SHP77 treated with DMSO at 0.1 percent for 48 hours (cell line): ENCODE measurements at places on chromosomes 16 and 17.

DNA sequence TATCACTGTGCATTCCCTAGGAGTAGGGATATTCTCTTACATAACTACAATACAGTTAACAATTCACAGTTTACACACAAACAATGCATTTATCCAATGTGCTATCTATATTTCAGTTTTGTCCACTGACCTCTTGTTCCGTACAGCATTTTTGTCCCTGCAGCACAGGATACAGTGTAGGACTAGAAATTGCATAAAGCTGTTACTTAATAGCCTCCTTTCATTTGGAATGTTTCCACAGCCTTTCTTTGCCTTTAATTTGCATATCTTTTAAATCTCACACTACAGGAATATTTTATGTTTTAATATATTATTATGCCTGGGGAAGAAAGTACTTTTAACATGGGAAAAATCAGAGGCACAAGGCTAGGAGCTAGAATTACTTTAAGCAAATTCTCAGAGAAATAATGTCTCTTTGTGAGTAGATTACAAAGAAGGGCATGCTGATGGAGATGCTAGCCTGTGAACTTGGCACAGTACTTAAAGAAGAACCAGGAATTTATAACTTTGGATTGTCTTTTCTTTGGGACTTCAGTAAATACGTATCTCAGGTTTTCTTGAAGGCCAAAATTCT lies 144.3 kb downstream of the ITFG1 start:
- DNase-seq = no peak

- no peak for DNase-seq
Measured at GRCh38 chr17:9439851-9440250, 135.8 kb downstream of the STX8 start.

DNA sequence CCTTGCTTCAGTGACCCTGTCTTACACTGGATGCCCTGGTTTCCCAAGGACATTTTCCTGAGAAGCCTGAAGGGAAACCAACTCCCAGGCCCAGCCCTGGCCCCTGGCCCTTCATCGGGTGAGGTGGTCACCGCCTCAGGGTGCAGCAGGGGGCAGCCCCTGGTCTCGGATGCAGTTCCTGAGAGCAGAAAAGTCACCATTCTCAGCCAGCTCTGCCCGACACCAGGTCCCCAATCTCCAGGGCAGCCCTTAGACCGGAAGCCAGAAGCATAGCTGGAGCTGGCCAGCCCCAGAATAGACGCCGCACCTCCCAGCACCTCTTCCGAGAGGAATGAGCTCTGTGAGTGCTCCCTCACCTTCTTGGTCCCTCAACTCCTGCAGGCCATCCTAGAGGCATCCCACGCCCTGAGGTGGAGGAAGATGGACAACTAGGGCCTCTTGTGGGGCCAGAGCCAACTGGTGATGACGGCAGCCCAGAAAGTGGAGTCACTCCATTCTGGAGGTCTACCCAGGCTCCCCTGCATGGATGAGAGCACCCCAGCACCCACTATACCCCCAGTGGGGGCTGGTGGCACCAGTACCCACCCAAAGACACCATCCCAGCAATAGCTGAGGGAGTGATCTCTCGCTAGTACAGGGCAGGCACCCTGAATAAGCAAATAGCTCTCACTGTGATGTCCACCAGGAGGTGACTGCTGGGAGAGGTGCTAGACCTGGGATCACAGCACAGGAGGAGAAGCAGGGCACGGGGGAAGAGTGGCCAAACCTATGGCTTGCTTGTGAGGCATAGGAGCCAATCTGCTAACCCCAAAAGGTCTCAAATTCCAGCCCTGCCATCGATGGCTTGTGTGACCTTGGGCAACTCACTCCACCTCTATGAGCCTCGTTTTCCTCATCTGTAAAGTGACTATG lies 56.2 kb downstream of the TK2 start:
- no peak for DNase-seq

GRCh38 chr17:78041386-78042179 lies 83.1 kb downstream of the TNRC6C start:
- no peak for DNase-seq

GRCh38 chr16:72159801-72160200 lies 12.2 kb downstream of the PMFBP1 start:
- no peak for DNase-seq

GRCh38 chr16:548586-548985 lies 11.6 kb upstream of the PRR35 start:
- DNase-seq = no peak

DNA sequence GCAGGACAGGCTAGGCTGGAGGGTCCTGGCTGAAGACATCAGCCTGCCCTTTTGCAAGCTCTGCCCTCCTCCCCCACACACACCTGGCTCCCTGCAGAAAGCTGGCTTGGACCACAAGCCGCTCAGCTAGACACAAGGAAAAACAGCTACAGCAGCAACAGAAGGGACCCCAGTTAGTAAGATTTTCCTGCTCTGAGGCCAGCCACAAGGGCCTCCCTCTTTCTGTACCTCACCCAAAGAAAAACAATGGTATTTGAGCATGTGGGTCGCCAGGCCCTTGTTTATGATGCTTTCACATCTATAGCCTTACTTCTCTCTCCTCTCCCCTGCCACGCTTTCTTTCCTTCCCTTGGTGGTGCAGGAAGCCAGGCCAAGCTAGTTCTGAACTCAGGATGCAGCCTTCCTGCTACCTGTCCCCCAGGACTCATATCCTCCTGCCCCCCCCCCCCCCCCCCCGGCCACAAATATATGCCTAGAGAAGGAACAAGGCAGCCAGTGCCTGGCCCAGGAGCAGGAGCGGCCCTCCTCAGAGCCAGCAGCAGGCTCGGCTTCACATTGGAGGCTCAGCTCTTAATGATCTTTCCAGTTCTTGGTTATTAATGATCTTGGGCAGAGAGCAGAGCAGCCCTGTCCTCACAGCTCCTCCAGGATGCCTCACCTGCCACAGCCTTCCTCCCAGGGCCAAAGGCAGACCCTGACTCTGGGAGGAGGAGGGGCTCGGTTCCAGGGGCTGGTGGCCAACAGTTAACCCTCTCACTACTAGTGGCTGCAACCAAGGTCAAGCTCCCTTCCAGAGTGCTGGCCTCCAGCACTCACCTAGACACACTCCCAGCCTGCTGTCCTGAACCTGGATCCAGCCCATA lies 19.5 kb downstream of the GRIN2C start:
- no peak for DNase-seq

DNA sequence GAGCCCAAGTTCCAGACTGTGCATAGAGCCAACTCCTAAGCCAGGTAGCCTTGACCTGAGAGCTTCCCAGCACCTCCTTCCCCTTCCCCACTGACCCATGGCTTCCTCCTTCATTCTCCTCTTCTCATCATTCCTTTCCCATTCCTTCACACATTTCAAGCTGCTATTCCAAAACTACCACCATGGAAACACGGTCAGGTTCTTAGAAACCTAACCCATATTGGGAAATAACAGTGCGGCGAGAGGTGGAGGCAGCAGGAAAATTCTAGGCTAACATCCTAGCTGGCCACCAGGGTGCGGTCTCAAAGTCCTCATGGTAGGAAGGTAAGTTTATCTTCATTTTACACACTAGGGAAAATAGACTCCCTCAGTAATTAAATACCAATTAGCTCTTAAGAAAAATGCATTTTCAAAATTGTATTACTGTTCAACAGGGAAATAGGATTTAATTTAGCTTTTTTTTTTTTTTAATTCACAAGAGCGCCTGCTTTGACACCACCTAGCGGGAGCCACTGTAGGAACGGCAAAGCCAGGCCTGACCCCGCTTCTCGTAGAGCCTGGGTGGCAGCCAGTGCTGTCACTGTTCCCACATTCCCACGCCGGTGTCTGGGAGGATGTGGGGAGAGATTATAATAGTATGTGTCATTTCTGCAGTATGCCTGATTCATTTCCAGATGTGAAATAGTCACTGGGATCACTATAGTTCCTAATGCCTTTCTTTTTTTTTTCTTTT lies 14.0 kb upstream of the SPHK1 start:
- DNase-seq = no peak

- no peak for DNase-seq
Measured at GRCh38 chr17:19363460-19364035, 1.0 kb upstream of the B9D1 start.

DNA sequence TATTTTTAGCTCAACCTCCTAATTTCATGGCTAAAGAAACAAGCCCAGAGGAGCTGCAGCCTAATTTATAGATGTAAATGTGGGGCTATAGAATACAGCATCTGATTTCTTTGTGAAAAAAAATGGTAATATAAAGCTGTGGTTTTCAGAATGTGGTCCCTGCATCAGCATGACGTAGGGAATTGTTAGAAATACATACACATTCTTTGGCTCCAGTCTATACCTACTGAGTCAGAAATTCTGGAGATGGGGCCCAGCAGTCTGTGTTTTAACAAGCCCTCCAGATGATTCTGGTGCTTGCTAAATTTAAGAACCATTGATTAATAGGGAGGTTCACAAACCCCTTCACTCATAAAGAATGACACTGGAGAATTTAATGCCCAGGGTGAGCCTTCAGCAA lies 18.1 kb upstream of the MYH8 start:
- no peak for DNase-seq

- no peak for DNase-seq
Measured at GRCh38 chr17:7382901-7383300, 2.0 kb downstream of the TNK1 start.

DNA sequence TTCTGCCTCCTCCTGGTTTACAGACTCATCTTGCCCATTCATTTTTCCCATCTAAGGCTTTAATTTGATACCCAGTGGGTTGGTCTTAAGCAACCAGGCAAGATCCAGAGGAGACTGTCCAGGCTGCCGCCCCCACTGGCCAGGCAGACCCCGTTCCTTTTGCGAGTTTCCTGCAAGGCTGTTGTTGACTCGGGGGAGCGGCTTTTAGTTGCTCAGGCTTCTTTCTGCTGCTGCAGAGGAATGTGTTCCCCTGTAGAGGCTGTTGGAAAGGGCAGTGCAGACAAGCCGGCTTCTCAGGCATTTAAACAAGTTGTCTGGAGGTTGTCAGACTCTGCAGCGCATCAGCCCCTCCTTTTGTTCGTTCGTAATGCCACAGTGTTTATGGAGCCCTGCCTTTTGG lies 231.2 kb downstream of the PRKCA start:
- DNase-seq = no peak

GRCh38 chr17:27247958-27248342 lies 46.0 kb upstream of the WSB1 start:
- DNase-seq = no peak

GRCh38 chr16:51553910-51554309 lies 402.8 kb upstream of the SALL1 start:
- no peak for DNase-seq

GRCh38 chr16:524274-525040 lies 3.1 kb upstream of the CAPN15 start:
- no peak for DNase-seq
